CD4-positive, alpha-beta T cell treated with Interleukin-15 for 1 hour (primary cell): ENCODE measurements at places on chromosomes 5 and 9.

DNA sequence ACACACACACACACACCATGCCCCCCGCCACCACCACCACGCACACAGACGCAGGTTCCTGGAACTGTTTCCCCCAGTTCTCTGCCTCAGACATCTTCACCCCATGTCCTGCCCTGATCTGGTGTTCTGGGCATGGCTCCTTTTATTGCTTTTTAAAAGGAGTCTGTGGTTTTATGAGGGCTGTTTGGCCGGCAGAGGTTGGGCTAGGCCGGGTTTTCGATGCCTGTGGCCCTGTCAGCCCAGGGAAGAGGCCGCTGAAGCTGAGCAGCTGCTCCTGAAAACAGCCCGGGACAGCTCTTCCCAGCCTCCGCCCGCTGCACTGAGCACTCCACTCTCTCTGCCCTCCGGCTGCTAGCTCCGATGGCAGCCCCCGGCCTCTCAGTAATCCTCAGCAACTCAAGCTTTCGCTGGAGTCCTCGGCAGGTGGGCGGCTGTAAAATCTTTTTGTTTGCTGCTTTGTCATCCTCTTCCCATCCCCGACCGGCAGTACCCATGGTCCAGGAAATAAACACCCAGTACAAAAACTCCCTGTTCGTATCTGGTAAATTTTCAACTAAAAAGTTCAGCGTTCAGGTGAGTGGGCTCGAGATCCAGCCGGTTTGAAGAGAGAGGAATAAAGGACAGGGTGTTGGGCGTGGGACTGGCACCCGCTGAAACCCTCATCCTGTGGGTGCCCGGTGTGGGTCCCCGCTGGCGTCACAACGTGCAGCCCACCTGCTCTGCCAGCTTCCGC is 103.0 kb upstream of the ERCC6L2 start:
- no peak for DNase-seq

DNA sequence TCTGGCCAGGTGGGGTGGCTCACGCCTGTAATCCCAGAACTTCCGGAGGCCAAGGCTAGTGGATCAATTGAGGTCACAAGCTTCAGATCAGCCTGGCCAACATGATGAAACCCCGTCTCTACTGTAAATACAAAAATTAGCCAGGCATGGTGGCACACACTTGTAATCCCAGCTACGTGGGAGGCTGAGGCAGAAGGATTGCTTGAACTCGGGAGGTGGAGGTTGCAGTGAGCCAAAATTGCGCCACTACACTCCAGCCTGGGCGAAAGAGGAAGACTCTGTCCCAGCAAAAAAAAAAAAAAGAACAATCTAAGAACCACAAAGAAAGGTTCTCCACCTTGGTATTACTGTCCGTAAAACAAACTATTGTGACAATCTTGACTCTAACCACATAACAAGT is 9.7 kb downstream of the MYO10 start:
- DNase-seq, result no peak

GRCh38 chr9:112764344-112764743 is 13.8 kb downstream of the SNX30 start:
- DNase-seq, result no peak

DNA sequence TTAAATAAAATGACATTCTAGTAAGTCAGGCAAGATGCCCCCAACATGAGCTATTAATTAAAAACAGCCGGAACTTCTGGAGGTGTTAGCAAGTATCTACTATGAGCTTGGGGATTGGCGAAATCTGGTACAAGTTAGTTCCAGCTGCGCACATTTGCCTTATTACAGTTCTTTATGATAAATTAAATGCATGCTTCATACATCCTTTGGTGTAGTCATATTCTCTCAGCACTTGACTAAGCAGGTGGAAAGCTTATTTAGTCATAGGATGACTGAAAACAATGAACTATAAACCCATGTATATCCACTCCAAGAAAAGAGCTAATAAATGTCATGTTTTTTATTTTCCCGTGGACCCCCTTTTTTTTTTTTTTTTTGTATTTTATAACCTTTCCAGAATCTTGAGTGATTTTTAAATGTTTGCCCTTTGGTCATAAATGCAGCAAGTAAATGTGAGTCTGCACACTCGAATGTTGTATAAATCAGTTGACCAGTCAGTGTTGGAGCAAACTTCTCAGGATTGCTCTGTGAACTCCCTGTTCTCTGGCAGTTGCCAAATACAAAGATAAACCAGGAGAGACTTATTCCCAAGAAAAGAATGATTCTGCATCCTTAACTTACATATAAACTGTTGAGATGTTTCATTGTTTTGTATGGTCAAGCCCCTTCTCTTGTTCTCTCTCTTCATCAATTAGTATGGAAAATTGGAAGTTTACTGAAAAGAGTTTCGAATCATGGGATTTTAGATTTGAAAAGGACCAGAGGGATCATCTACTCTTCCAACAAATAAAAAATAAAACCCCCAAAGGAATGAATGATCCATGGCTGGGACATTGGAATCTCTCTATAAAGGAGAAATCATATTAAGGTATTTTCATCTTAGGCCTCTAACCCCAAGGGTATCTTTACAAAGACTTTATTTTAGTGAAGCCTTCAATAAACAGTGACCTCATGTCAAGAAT is 38.3 kb downstream of the PIK3R1 start:
- no peak for DNase-seq
